Activated CD4-positive, alpha-beta T cell treated with anti-CD3 and anti-CD28 coated beads for 36 hours (primary cell): ENCODE measurements at places on chromosomes 1 and 21. TPM values are rescaled to one million over a fixed set of nuclear protein-coding genes. Genes with fewer than 3 reads are reported as not detected.

The C8A gene
- not detected for total RNA-seq

The CLCN6 gene
- total RNA-seq: 9.4 TPM

The GPR153 gene
- total RNA-seq: 0.25 TPM

The PAQR6 gene
- 5.7 TPM for total RNA-seq

The G0S2 gene
- total RNA-seq: 22.8 TPM

The SLC44A3 gene
- total RNA-seq: not detected

The OR4F16 gene
- not detected for total RNA-seq

The RHBDL2 gene
- total RNA-seq: not detected

The ELAPOR1 gene
- 8.7 TPM for total RNA-seq

The EXTL1 gene
- total RNA-seq: not detected

The SLC6A17 gene
- total RNA-seq: 0.07 TPM

The FCRL2 gene
- total RNA-seq: not detected

The PBXIP1 gene
- total RNA-seq: 22.6 TPM

The SLC45A1 gene
- total RNA-seq: 0.49 TPM

The MYBPH gene
- total RNA-seq: not detected

The USH2A gene
- total RNA-seq: not detected

The PLEKHN1 gene
- 1.1 TPM for total RNA-seq

The VAMP4 gene
- 9.7 TPM for total RNA-seq

The IL20 gene
- total RNA-seq: not detected

The DMRTA2 gene
- total RNA-seq: not detected

The GPR37L1 gene
- total RNA-seq: not detected

The RNU1-4 gene
- total RNA-seq: 1,573 TPM

The CLCA1 gene
- total RNA-seq: not detected

The VASH2 gene
- total RNA-seq: 0.34 TPM

The RSPH1 gene
- 0.21 TPM for total RNA-seq

The SERTAD4 gene
- not detected for total RNA-seq

The CYP4A22 gene
- total RNA-seq: not detected

The EFCAB14 gene
- total RNA-seq: 37.8 TPM

The AUNIP gene
- total RNA-seq: 12.9 TPM

The TAF1A gene
- total RNA-seq: 18.5 TPM

The CLCA4 gene
- not detected for total RNA-seq

The ZNF648 gene
- not detected for total RNA-seq

The CERS2 gene
- total RNA-seq: 151 TPM

The PADI3 gene
- not detected for total RNA-seq

The TCHHL1 gene
- not detected for total RNA-seq

The KRTAP19-3 gene
- total RNA-seq: not detected

The MARK1 gene
- not detected for total RNA-seq

The SPATA21 gene
- not detected for total RNA-seq

The CD53 gene
- 238 TPM for total RNA-seq

The CR1L gene
- total RNA-seq: not detected

The KIF2C gene
- total RNA-seq: 119 TPM

The OVAAL gene
- not detected for total RNA-seq

The MAGI3 gene
- 6.4 TPM for total RNA-seq

The GCSAML gene
- total RNA-seq: 0.09 TPM

The GJC2 gene
- not detected for total RNA-seq

The PRKAA2 gene
- 0.02 TPM for total RNA-seq
